ENCODE measurements at places on chromosomes 12 and 14.

GRCh38 chr12:67152451-67152850 lies 116.7 kb upstream of the CAND1 start:
- no peak for DNase-seq

DNA sequence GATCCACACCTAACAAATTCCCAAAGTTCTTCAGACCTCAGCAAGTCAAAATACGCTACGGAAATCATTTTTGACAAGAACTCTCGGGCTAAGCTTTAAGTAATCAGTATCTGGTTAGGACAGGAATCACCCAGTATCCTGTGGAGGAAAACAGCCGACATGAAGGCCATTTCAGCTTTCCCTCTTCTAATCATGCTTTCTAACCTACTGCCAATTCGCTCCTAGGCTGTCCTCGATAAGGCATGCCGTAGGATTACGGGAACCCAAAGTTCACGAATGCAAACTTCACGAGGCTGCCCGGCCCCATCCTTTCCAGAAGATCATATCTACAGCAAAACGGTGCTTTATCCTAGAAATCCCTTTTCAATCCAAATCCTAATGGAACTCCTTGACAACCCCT lies 81.8 kb upstream of the PTPRB start:
- DNase-seq, result no peak

GRCh38 chr12:113587720-113588119 lies 116.0 kb upstream of the LHX5 start:
- no peak for DNase-seq

- no peak for DNase-seq
Measured at GRCh38 chr12:7557227-7557626, 53.6 kb upstream of the CD163 start.

GRCh38 chr14:22798528-22798927 lies 16.7 kb downstream of the SLC7A7 start:
- DNase-seq, result no peak

DNA sequence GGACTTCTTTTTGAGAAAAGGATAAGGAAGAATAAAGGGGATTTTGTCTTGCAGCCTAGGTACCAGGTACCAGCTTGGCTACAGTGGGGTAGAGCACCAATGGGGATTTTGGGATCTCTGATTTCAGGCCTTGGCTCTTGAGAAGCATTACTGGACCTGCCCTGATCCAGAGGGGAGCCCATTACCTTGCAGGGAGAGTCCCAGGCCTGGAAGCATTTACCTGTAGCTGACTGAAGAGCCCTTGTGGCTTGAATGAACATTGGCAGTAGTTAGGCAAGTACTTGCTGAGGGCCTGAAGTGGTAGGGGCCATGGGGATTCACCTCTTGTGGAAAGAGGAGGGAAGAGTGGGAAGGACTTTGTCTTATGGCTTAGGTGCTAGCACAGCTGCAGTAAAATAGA lies 308.2 kb upstream of the FBXO33 start:
- DNase-seq, result no peak

DNA sequence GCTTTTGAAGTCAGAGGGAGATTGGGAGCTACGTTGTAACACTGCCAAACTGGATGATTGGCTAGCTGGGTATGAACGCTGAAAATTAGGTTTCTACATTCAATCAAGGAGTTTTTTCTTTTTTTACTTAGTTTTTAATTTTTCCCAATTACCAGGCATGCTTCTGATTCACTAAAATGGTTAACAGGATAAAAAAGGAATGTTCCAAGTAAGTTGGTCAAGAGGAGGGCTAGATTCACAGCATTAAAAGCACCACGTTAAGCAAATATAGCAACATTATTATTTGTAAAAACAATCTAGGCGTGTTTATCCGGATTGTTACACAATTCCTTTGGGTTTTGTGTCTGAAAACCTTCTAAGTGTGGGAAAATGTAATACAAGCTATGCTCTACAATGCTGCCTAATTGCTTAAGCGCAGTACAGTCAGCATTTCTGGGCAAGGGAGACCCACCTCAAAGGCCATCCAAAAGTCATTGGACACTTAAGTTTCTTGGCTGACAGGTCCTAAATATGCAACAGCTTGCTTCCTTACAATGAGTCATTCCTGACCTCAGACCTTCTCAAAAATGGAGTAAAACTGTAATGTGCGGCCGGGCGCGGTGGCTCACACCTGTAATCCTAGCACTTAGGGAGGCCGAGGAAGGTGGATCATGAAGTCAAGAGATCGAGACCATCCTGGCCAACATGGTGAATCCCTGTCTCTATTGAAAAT lies 1.2 kb downstream of the RPLP0 start:
- peak; percentile 76 for DNase-seq

DNA sequence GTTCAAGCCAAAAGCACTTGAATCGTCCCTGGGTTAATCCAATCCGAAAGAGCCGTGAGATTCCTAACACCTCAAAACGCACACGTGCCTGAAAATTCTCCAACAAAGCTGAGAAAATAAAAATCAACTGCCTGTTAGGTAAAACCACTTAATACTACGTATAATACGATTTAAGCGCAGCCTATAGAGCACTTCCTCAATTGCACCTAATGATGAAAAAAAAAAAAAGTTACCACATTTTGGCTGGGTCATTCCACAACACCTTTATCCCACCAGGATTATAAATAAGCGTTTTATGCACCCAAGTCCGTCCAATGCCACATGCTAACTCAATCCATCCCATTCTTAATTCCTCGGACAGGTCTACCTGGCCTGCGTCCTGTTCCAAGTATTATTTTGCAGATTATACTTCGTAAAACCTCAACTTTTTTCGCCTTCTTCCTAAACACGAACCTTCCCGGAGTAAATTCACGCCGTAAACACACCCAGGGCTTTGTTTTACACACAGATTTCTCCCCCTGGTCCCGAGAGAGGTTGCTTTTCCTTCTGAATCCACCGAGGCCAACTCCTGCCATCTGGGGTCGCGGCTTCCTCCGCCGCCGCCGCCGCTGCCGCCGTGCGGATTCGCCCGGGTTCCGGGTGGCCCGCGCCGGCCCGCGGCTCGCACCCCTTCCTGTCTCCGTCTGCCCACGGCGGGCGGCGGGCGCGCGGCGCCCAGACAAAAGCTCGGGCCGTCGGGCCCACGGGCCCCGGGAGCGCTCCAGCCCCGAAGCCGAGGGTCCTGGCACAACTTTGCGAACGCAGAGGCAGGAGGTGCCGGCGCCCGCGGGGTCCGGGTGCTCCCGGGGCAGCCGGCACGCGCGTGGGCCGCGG lies 66.2 kb downstream of the RNF34 start:
- DNase-seq, result no peak

GRCh38 chr12:124779161-124780141 lies 84.2 kb downstream of the SCARB1 start:
- DNase-seq, result no peak

DNA sequence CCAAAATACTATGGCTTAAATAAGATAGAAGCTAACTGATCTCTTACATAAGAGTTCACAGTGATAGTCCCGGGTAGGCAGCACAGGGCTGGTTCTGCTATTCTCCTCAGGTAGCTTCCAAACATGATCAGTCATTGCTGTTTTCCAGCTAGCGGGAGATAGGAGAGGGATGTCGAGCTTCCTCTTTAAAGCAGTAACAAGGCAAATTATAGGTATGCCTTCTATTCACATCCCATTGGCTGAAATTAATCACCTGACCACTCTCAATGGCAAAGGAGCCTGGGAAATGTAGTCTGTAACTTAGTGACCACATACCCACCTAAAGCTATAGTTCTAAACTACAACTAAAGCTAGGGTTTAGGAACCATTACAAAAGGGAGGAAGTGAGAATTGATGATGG lies 34.5 kb upstream of the VRK1 start:
- no peak for DNase-seq

GRCh38 chr14:51442513-51443175 lies 202.6 kb downstream of the TMX1 start:
- peak; percentile 96 for DNase-seq

DNA sequence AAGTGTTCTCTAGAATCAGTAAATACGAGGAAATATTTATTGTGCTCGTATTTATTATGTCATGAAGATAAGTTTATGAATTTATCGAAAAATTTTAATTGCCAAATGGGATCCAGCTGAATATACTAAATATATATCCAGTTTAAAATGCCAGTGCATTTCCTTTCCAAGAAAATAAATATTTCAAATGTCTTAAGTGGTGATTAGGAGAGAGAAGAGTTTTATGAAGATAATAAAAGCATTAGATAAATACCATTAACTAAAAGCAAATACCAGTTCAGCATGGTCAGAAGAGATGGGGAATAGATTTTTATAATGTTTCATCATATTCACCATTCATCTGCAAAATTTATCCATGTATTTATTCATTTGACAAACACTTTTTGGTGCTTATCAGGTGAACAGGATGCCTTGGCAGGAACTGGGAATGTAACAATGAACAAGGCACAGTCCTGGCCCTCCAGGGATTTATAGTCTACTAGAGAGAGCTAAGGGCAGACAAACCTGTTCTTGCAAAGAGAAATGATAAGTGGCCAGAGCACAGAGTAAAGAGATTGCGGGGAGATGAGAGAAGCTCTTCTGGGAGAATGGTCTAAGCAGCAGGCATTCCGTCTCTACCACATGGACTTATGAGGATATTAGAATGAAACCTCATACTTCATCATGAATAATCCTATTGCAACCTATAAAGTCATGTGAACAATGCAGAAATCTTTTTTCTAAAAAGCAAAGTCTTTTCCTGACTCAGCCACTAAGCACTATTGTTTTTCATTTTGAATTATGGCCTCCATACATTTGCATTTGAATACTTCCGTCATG lies 143.7 kb upstream of the ABCD2 start:
- DNase-seq, result no peak

DNA sequence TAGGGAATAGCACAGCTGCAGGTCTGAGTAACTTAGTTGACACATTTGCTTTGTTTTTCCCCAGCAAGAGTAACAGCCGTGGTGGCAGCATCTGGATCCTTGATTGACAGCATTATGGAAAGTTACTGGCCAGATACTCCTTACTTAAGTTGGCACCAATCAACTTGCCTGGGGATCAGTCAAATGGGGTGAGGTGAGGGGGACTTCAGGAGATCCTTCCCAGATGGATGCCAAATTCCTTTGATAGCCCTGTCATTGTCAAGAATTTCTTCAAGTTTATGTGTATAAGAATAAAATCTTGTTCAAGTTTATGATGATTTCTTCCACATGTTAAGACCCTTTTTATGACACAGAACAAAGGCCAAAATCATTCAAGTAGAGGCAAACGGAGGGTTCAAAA lies 618.4 kb downstream of the SLC6A15 start:
- DNase-seq, result no peak

DNA sequence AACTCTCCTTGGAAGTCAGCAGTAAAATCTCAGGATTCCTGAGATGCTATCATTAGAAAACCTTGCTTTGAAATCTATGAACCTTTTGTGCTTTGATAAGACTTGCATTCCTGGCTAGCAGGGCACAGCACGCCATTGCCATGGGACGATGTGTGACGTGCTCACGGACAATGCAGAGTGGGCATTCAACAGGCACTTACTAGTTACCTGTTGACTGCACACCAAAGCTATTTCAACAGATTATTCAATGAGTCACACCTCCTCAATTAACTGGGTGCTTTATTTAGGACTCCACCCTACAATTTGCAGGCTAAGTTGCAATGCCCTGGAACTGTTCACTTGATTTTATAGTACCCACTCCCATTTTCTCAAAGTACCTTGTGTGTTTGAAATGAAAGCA lies 11.3 kb downstream of the NOS1 start:
- DNase-seq, result no peak

- DNase-seq, result no peak
Measured at GRCh38 chr12:1797011-1797901, 23.1 kb upstream of the LRTM2 start.

- no peak for DNase-seq
Measured at GRCh38 chr14:23409966-23410635, 2.0 kb upstream of the MYH6 start.

GRCh38 chr14:90191585-90191984 lies 64.8 kb upstream of the PSMC1 start:
- no peak for DNase-seq

DNA sequence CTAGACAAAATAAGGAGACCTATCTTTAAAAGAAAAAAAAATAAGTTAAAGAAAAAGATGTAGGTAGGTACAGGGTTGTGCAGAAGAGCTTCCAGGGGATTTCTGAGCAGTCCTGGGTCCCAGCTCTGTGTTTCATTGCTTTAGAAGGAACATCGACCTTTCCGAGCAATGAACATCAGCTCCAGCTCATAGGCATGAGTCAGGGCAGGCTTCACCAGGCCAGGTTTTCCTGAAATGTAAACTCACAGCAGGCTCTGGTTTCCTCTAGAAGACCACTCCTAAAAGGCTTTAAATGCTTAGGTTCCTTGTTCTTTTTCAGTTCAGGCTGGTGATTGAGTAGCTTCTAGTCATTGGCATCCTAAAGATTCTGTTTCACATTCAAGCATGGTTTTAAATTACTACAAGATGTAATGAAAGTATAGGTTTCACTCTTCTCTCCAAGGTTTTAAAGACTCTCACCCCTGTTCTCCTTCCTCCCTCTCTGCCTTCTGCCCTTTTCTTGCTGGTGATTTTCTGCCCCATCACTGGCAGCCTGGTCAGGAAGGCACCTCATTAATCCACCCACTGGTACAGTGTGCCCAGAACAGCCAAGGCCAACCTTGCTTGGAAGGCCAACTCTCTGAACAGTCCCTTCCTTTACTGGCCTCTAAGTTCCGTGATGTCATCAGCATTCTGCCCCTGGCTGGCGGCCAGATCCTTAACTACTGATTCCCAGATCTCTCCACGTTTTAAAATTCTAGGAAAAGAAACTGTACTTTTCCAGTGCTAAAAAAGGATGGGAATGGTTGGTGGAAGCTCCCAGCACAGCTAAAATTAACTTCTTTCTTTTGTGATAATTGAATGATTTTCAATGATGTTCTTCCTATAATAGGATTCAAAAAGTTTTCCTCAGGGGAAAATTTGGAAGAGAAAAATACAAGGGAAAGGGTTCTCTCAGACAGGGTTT lies 109.4 kb upstream of the HIF1A start:
- no peak for DNase-seq

- DNase-seq, result no peak
Measured at GRCh38 chr12:68180792-68181744, 21.5 kb upstream of the IFNG start.

GRCh38 chr12:130719263-130719859 lies 3.3 kb upstream of the RIMBP2 start:
- no peak for DNase-seq

GRCh38 chr12:19190292-19191031 lies 60.9 kb downstream of the PLEKHA5 start:
- no peak for DNase-seq

DNA sequence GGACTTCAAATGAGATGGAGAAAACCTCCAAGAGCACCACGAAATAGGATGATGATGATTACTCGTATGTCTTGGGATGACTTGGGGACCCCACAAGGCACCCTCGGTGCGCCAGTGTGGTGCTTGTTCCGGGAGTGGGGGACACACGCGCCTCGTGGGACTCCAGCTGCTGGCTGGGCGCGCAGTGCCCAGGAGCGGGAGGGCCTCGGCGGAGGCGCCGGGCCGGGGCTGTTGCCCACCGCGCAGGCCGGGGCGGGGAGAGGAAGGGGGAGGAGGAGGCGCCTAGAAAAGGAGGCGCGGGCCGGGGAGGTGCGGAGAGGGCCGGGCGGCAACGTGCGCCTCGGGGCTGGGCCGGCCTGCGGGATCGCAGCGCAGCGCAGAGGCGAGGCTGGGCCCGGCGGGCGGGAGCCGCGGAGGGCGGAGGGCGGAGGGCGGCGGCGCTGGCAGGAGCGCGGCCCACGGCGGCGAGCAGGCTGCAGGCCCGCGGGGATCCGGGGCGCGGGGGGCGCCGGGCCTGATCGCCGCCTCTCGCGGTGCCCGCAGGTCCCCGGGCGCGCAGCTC lies at the start of gene RFLNA:
TSS of gene RFLNA (plus strand) at position 314 of the 562 bp plus-strand sequence. CDS start 337 bp downstream, outside the sequence.
- DNase-seq, result no peak

- DNase-seq, result peak; percentile 52
Measured at GRCh38 chr14:44803239-44803905, 158.4 kb downstream of the KLHL28 start.

Measured in astrocyte of the cerebellum (primary cell).